ENCODE measurements at places on chromosomes 4 and X.

GRCh38 chr4:16572631-16573030 is 325.8 kb downstream of the LDB2 start:
- DNase-seq: no peak

- DNase-seq: no peak
These were observed 568 bp upstream of the CASP6 start for GRCh38 chr4:109703664-109704361.

DNA sequence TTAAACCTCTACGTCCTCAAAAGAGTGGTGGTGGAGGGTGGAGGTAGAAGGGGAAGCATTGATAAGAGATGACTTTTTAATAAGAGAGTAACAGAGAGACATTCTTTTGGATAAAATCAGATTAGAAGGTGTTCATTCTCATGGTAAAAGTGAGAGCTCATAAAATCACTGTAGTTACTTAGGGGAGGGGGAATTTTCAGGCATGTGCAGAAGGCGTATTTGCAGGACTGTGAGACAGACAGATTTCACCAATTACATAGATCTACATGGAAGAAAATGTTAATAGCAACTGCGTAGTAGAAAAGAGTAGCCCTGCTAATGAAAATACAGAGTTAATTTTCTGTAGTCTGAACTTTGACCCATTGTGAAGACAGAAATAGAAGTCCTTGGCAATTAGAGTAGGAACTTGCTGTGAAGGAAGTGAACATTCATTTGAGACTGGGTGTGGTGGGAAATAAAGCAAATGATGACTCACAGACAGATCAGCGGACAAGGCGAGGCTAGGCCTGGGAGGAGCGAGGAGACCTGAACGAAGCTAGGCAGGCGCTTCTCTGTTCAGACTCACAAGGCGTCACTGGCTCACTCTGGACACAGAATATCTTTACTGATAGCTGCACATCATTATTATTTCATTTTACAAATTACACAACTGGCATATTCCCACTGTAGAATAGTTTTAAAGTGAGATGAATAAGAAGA is 57.2 kb upstream of the FAM9C start:
- no peak for DNase-seq

GRCh38 chr4:146059151-146059550 is 116.4 kb upstream of the LSM6 start:
- no peak for DNase-seq

DNA sequence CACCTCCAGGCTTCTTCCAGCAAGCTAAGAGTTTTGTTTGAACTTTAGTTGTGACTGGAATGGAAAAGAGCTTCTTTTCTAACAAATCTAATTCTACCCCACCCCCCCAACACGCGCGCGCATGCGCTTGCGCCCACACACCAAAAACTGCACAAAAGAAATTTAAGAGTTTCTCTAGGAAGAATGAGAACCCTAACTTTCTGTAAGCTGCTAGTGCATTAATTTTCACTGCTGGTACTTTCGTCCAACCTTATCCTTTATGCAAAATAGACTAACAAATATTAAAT is 9.0 kb upstream of the INTU start:
- DNase-seq: no peak

DNA sequence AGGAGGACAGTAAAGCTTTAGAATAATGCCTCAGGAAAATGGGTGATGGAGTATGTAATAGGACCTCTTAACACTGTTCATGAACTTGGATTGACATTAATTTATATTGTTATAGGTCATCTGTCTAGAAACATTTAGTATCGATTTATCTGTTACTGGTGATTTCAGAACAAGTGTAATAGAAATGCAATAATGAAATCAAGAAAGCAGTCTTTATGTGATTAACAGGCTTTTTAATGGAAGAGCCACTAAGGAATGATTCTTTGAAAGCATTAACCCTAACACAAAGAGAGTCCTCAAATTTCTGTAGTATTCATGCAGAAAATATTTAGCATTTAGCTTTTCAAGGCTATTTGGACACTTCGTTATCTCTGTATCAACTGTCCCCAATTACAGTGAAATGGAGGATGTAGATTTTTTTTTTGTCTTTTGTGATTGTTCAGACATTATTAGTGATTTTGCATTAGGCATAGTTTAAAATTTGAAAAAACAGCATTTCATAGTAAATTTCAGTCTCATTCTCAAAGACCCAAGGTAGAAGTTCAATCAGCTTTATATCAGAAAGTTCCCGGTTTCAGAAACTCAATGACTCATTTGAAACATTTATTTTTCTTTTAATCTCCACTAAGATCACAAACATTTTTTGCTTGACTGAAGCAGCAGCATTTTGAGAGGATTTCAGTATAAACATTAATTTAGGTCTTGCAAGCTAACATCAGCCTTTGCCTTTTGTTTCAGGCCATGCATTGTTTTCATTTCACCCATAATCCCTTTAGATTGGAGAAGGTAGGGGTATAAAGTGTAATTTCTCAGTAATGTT is 56.3 kb downstream of the AGTR2 start:
- no peak for DNase-seq

DNA sequence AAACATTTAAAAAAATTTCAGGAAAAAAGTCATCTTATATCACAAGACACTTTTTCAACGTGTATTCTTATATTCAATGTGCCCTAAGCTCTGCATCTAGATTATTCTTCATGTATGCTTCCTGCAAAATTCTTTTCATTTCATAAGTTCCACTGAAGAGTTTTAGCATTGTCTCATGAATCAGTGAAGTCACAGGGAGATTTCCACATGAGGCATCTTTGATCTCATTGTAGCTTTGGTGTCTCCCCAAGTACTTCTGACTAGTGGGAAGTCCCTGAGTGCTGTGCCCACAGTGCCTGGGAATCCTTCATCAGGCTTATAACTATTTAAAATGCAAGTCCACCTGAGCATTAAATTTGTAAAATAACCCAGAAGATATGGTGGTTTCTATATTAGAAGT is 123.8 kb downstream of the MAD2L1 start:
- DNase-seq: no peak

DNA sequence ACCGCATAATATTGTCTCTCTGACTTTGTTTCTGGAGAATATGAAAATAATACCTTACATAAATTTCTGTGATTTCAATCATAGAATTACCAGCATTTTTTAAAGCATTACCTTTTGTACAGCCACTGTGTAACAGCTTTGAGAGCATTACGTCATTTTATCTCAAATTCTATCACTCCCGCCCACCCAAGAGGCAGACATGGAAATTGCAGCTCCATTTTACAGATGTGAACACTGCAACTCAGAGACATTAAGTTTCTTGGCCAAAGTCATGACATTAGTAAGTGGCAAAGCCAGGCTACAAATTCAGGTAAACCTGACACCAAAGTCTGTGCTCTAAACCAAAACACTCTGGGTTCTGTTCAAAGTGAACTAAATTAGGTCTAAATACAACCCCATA is 33.6 kb upstream of the KDR start:
- DNase-seq: no peak

- no peak for DNase-seq
These were observed 64.9 kb downstream of the SORCS2 start for GRCh38 chr4:7256984-7257810.

DNA sequence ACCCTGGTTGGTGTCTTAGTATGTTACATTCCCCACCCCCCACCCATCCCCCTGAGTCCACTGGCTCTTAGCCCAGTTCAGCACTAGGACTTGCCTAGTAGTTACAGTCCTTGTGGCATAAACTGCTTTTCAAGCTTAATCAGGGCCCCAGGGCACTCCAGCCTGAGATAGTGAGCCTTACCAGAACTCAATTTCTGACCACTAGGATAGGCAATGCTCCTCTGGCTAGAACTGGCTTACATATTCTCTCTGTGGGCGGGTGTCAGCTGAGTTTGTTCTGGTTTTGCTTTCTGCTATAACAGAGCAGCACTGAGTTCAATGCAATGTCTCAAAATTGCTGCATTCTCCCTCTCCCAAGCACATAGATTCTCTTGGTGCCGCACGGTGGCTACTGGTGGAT is 391.4 kb upstream of the DIPK2B start:
- DNase-seq: no peak

- no peak for DNase-seq
These were observed 66.3 kb downstream of the C4orf46 start for GRCh38 chr4:158605393-158605792.

- no peak for DNase-seq
These were observed 11.2 kb upstream of the PGRMC2 start for GRCh38 chr4:128298852-128299251.

DNA sequence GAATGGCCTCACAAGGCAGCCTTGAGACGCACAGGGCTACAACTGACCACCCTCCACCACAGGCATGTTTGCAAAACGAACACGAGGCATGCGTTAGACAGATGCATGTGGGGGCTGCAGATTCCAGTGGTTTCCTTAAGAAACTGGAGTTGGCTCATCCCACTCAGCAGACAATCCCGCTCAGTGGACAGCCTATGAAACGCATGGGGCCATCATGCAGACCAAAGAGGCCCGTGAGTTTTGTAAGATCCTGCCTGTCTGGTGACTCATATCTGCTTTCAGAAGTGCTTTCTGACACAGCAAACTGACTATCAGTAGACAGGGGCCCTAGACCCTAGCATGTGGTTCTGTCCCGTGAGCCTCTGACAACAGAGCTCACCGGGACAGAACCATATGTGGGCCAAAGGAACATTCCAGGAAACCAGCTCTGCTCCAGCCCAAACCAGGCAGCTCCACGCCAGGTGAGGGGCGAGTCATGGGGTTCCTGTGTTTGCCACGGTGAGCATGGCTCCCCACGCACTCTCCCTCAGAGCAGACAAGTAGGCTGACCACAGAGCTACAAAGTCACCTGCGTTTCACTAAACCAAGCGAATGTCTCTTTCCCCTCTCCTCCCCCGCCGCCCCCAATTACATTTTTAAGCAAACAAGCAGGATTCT is 74.4 kb downstream of the MTMR1 start:
- no peak for DNase-seq

GRCh38 chr4:40409835-40410234 is 74.7 kb downstream of the CHRNA9 start:
- DNase-seq: no peak

- DNase-seq: no peak
These were observed 2344.1 kb downstream of the PCDH7 start for GRCh38 chr4:33064238-33064637.

DNA sequence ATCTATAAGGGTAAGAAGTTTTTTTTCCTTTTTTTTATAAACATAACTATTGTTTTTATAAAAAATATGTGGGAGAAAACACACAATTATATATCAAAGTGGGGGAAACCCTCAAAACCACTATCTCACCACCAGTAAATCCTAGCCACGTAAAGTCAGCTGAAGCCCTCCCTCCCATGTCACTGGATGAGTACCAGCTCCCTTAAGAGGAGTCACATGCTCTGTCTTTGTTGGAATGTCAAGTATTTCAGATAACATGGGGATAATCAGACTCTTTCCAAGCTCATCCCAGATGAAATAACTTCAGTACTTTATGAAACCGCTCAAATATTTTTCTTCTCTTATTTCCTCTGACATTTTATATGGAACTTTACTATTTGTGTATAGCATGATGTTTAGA is 2.4 kb downstream of the MYOZ2 start:
- DNase-seq: no peak

- no peak for DNase-seq
These were observed 218.7 kb downstream of the SCFD2 start for GRCh38 chr4:53147197-53147596.

DNA sequence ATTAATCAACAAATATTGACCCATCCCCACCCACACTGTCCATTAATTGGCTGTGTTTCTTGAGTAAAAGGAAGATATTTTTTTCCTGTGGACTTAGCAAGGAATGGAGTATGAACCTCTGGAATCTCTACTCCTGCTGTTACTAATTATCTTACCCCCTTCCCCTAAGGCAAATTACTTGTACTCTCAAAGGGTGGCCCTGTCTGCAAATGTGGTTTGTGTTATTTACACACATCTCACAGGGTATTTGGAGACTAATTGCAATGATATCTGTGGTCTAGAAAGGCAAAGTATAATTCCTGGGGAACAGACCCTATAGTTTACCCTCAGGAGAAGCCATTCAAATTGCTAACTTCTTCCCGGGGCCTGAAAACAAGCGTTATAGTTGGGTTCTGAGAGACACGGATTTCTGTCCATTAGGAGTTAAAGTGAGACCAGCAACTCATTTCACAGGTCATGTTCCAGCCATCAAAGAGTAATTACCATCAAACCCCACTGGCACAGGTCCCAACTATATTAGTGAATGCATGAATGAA is 133.0 kb upstream of the RASGEF1B start:
- peak; percentile 16 for DNase-seq

- DNase-seq: no peak
These were observed 95.5 kb downstream of the MXRA5 start for GRCh38 chrX:3250966-3251365.

GRCh38 chr4:66842026-66842723 is 703.1 kb downstream of the CENPC start:
- DNase-seq: no peak

DNA sequence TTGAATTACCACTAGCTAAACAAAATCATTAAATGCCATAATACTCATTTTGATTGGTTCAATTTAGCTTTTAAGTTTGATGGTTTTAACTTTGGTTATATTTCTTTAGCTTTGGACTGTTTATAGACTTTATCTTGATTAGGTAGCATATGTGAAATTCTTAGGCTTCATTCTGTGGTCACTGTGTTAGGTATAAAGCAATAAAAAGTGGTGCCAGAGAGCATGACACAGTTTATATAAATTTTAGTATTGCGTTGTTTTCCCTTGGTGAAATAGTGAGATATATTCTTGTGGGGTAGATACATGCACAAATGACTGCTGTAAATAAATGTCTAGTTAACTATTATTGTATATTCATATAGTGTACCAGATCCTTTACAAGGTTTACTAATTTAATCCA is 474.2 kb upstream of the GRID2 start:
- no peak for DNase-seq

- no peak for DNase-seq
These were observed 136.0 kb upstream of the NPY2R start for GRCh38 chr4:155072417-155072816.

DNA sequence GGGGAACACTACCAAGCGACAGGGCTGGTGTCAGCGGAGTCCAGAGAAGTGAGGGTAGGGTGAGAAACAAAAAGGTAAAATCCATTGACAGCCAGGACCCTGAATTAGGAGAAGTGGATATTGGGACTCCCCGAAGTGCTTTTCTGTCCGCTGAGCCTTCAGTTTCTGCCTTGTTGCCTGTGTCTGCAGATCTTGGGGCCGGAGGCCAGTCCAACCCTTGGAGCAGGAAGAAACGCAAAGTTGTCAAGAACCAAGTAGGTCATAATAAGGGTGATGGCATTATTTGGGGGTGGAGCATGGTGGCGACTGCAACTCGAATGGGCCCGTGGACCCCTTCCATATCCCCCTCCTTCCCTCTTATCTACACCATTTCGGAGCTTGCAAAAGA is 1.0 kb downstream of the ARMCX1 start:
- no peak for DNase-seq

DNA sequence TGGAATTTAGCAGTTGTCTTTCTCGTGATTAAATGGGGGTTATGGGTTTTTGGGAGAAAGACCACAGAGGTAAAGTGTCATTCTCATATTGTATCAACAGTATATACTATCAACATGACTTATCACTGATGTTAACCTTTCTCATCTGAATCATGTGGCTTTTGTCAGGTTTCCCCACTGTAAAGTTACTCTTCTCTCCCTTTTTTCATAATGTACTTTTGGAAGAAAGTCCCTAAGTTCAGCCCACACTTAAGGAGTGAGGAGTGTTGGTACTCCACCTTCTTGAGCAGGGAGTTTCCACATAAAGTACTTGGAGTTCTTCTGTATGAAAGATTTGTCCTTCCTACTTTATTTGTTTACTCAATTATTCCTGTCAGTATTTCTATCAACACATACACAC is 169.9 kb downstream of the ZNF330 start:
- DNase-seq: no peak

- DNase-seq: no peak
These were observed 25.5 kb downstream of the IRF2 start for GRCh38 chr4:184448821-184449220.

- DNase-seq: no peak
These were observed 765 bp downstream of the CFAP97 start for GRCh38 chr4:185202984-185203485.

Measured in NCI-H2171 treated with DMSO at 0.1 percent for 48 hours (cell line).